ENCODE measurements at places on chromosomes 2 and 18.
A peak's percentile ranks its signal among the peaks of the same experiment; 100 is the strongest.

DNA sequence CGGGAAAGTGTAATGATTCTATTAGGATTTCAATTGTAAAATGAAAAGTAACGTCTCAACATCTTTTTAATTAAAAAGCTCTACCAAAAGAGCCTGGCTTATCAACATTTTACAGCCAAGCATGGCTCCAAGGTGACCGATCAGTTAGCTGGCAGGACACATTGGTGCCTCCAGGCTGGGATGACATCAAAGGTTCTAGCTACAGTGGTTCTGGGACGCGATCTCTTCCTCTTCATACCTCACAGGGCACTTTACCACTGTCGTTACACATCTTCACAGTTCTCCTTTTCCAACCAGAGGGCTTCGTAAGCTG lies 693 bp downstream of the ORC2 start:
- DNase-seq: no peak

- no peak for DNase-seq
Measured at GRCh38 chr2:76295762-76296161, 585.0 kb upstream of the GCFC2 start.

GRCh38 chr2:3171564-3172264 lies 205.9 kb downstream of the EIPR1 start:
- DNase-seq: no peak

DNA sequence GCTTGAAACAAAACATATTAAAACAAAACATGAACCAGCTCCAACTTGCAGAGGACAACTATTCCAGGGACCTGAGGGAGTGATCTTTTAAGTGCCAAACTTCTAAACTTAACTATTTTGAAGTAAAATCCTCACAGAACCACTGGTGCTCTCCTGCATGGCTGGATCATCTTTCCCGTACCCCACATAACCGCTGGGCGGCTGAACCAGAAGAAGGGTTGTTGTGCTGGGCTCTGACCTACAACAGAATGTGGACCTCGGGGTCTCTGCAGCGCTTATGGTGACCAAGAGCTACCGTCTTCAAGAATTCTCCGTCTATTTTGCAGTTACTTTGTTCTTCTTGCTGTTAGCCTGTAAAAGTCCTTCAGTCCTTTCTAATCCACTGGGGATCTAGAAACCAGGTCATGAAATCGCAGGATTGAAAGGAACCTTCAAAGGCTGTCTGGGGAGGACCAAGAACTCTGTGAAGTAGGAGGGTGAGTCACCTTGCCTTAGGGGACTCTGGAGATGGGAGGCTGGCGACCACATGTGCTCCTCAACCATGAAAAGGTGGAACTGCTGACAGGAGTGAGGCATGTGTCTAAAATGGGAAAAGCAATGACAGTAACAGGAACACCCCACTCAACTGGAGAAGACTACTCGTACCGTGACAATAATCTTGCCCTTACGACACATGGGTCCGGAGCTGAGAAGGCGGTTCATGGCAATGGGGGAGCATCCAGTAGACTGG lies 46.6 kb downstream of the HDLBP start:
- DNase-seq: no peak

DNA sequence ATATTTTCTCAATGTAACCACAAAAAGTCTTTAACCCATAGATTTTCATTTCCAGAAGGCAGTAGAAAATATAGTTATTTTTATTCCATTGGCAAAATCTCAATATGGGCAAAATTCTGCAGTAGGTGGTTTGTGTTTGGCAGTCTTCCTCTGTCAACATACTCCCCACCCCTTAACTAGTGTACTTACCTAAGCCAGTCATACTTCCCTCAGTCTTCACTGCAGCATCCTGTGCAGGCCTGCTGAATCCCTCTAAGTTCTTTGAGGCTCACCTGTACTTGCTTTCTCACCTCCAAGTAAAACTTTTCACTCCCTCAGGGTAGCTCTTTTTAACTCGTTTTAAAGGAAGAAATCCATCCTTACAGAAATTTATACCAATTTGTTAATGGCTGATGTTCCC lies 6.8 kb downstream of the CARF start:
- no peak for DNase-seq

- no peak for DNase-seq
Measured at GRCh38 chr2:150409196-150409595, 78.3 kb downstream of the RND3 start.

- DNase-seq: no peak
Measured at GRCh38 chr2:17355608-17356329, 162.5 kb downstream of the RAD51AP2 start.

- no peak for DNase-seq
Measured at GRCh38 chr2:176585791-176586190, 316.5 kb downstream of the MTX2 start.

GRCh38 chr2:105909215-105909614 lies 164.5 kb downstream of the NCK2 start:
- DNase-seq: no peak

- no peak for DNase-seq
Measured at GRCh38 chr18:54958704-54959625, at the start of gene CCDC68. Gene CCDC68 (minus strand): TSS chr18:54959461. CDS start chr18:54942791, 16,670 bp downstream.

DNA sequence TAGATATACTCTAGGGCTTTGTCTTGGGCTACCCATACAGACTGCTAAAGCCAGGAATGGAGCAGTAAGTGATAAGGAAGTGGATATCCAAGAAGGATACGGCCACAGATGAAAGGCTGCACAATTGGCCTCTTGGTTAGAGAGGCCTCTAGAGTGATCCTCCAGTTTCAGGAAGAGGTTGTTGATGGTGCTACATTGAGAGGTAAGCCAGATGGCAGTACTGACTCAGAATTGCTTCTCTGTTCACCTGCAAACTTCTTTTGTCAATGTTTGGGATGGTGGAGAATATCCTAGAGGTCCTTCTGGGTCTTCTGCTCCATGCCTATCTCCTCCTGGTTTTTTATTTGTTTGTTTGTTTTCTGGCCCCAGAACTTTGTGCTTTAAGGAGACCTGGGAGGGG lies 226.8 kb upstream of the LRRTM1 start:
- no peak for DNase-seq

DNA sequence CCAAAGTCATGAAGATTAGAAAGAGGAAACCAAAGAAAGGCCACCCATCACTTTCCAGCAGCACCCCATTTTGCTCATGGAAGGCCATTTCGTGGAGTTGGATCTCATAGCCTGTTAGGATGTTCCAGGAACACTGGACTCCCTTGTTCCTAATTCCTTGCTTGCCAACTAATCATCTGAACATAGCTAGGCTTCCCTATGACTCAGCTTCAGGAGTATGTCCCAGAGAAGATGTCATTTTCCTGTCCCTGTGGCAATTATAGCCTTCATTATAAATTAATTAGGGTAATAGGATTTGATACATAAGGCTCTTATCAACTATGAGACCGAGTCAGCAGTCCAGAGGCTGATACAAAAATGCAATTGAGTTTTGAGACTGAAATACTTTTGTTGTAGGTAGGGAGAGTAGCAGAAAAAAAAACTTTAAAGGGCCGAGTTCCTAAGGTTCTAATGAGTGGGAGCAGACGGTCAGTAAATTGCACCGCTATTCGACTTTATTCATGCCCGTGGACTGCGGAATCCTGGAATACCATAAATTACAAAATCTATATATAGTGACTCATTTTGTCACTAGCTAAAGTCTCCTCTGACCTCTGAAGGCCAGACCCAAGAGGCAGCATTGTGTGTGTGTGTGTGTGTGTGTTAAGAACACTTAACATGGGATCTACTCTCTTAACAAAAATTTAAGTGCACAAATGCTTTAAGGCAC lies 311.8 kb downstream of the FBXO15 start:
- DNase-seq: no peak

DNA sequence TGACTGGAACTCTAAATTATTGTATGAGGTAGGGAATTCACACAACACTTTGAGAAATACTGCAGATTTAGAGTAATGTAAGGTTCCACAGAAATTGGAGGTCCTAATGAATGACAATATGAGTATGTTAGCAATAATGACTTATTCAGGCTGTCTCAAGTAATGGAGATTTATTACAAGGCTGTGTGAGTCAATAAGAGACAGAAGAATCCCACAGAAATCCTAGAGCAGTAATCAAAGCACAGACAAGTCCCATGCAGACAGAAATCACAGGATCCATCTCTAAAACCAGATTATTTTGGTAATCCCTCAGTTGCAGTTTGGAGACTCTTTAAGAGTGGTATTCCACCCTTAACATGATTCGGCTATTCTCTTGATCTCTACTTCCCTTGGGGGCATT lies 83.6 kb downstream of the FAM161A start:
- no peak for DNase-seq

- DNase-seq: no peak
Measured at GRCh38 chr18:67468038-67468437, 48.5 kb downstream of the DSEL start.

- DNase-seq: no peak
Measured at GRCh38 chr2:65580824-65581223, 148.4 kb upstream of the SPRED2 start.

GRCh38 chr2:46300406-46300832 lies 3.2 kb downstream of the EPAS1 start:
- no peak for DNase-seq

DNA sequence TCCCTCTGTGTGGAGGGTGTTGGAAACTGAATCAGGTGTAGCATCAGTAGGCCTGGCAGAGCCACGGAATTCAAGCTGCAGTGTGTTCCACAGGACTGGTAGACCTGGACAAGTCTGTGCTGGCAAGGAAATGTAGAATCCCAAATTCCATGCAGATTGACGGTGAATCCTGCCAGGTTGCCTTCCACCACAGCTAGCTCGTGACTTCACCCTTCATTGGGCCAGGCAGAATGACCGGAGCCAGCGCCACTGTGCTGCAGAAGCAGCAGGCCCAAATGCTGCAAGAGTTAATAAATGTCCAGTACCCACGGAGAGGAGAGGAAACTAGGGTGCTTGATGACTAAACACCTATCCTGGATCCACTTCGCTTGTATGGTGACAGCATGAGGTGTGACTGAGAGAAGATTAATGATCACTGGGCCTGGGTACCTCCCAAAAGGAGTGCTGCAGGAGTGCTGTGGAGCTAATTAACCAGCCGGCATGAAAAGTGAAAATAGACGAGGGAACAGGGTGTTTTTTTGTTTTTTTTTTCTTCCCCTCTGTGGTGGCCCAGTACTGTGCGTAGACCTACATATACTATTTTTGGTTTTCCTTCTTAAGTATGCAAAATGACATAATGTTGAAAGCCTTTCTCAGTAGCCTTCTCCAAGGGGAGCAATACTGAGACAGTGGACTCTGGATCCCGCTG lies 122.2 kb downstream of the TANC1 start:
- no peak for DNase-seq

DNA sequence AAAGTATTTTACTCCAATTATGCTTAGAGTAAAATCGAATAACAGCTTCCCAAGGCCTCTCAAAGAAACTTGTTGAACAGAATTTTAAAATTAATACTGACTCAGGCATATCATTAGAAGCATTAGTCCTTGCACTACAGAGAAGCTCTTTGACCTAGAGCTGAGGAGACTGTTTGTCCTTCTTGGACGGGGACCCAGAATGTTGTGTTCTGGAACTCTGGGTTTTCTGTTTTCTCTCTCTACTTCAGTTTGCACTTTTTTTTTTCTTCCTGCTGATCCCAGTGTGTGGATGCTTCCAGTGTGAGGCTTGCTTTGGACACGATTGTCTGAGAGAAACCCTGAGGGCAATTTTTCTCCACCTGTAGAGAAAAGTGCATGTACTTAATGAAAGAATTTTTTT lies 847.6 kb downstream of the SOCS6 start:
- no peak for DNase-seq

- DNase-seq: peak; percentile 53
Measured at GRCh38 chr2:36770542-36771287, 74.2 kb downstream of the VIT start.

GRCh38 chr2:165193178-165193777 lies 10.6 kb downstream of the SCN3A start:
- DNase-seq: no peak

GRCh38 chr2:88248280-88248828 lies 78.2 kb downstream of the THNSL2 start:
- DNase-seq: peak; percentile 65

GRCh38 chr2:79792090-79792489 lies 279.2 kb downstream of the CTNNA2 start:
- no peak for DNase-seq

- DNase-seq: no peak
Measured at GRCh38 chr18:76144844-76145243, 350.2 kb downstream of the ZNF516 start.

DNA sequence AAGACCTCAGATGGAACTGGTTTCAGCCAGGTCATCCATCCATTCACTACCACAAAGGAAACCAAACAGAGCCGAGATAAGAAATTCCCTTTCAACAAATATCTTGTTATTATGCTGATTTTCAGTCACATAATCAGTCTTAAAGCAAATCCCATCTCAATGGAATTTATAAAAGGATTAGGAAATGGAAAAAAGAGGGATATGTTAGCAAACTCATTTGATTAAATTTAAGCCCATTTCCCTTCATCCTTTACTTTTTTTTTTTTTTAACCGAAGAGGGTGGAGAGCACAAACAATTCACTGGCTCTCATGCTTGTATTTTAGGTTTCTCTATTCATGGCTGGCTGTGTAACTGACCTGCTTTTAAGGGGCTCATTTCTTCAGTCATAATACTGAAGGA lies 109.0 kb upstream of the GATA6 start:
- no peak for DNase-seq

DNA sequence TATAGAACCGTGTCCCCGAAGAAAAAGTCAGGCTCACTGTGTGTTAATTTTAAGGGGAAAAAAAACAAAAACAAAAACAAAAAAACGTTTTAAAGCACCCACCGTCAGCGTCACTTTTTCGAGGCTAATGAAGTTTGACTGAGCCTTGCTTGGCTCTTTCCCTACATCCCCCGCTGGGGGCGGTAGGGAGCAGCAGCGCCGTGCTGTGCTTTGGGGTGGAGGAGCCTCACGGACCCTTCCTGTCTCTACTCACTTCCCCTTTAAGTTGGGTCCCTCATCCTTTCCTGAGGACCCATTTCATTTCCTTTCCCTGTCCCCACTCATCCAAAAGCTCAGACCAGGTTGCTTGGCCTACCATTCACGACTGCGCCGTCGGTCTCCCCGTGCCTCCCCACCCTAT lies 82.8 kb upstream of the RPL31 start:
- DNase-seq: no peak

GRCh38 chr2:86414996-86415395 lies 26.2 kb upstream of the KDM3A start:
- DNase-seq: no peak

DNA sequence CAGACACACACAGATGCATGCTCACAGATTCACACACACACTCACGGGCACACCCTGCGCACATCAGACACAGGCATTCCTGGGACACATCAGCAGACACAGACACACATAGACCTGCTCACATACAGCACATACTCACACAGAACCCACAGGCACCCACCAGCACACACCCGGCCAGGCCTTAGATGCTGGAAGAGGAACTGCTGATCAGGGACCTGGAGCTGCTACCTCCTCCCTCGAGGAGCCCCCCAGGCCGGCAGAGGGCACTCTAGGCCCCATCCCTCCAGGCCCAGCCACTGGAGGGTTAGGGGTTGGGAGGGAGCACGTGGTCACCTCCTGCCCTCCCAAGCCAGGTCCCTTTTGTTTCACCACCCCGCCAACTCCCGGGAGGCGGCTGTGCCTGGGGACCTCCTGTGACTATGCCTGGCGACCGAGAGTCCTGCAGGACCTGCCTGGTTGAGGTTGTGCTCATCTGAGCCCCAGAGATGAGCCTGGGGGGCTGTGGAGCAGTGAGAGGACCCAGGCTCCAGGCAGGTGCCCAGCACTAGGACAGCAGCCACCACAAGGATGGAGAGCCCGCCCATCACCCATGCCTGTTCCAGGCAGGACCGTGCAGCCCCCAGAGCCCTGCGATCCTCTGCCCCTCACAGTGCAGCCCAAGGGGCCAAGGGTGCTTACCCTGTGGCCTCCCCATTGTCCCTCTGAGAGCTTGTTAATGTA lies 21.0 kb upstream of the PTMA start:
- DNase-seq: peak; percentile 62

Measured in inflammatory macrophage treated with lipopolysaccharide for 4 hours (primary cell).